ENCODE measurements at places on chromosomes 6 and 20.

- no peak for DNase-seq
Measured at GRCh38 chr20:20520776-20521175, 152.9 kb downstream of the INSM1 start.

GRCh38 chr6:149271348-149272340 lies 45.9 kb upstream of the TAB2 start:
- no peak for DNase-seq

DNA sequence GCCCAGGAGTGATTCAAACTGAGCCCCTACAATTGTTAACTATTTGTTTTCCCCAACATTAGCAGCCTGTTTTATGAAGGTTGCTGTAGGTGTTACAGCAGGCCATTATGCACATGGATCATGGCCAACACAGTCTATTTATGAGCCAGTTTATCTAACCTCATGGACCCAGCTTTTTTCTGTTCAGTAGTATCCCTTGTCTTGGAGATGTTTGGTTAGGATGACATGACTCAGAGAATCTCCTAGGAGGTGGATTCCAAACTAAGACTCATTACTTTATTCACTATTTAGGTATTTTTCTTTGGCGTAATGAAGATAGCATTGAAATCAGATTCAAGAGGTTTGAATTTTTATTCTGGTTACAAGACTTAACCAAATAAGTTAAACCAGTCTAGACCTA lies 62.8 kb upstream of the TFB1M start:
- no peak for DNase-seq

- no peak for DNase-seq
Measured at GRCh38 chr6:100775667-100776066, 105.5 kb downstream of the ASCC3 start.

DNA sequence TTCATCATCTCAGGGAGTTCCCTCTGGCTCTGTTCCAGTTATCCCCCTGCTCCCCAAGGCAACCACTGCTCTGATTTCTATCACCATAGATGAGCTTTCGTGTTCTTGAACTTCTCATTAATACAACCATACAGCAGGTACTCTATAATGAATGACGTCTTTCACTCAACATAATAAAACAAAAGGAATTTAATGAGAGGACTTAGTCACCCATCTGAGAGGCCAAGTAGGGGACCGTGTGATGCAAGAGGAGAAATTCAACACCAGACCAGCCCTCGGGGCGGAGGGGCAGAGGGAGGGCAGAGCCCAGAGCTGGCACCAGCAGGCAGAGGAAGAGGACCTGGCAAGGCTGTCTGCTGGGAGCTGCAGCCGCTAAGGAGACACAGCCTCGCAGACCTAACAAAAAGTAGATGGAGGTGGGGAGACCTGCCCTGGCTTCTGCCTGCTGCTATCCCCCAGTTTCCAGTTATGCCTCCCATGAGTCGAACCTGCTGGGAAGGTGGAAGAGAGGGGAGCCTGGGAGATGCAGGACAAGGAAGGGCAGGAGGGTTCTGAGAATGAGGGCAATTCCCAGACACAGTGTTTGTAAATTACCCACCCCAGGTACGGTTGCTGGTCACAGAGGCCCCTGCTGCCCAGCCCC lies 13.8 kb downstream of the CCN5 start:
- no peak for DNase-seq

DNA sequence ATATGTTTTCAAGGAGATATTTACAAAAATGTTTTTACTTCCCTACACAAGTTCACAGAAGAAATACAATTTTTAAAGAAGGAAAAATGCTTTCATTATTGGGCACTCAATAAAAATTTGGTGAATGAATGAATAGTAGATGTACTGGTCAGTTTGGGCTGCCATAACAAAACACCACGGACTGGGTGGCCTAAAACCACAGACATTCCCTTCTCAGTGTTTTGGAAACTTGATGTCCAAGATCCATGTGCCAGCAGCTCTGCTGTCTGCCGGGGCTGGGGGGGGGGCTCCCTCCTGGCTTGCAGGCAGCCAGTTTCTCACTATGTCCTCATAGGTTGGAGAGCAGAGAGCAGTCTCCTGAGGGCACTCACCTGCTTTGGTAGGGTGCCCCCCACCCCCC lies 62.0 kb downstream of the FAM120B start:
- DNase-seq = no peak

GRCh38 chr6:157139054-157139708 lies 184.1 kb downstream of the TMEM242 start:
- DNase-seq = peak; percentile 55

- DNase-seq = no peak
Measured at GRCh38 chr20:841568-842546, 8.3 kb downstream of the FAM110A start.

DNA sequence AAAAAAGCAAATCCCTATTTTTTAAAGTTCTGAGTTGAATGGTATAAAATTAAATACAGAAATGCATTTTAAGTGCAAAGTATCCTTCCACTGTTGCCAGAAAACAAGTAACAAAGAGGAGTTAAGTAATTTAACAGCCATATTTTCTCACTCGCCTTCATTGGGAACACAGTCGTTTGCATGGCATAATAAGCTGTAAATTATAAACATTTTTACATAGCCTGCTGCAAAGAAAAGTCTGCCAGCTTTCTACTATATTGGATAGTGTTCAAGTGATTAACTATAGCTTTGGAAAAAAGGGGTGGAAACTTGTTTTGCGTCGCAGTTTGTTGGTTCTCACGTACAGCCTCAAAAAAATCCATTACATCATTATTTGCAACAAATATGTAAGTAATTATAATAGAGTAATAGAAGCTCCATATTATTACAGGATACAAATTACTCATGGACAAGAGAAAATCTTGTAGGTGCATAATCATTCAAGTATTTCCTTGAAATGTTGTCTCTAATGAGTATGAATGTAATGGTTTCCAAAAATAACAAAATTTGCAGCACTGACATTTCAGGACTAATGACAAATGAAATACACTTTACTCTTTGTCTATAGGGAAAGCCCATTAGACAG lies 139.3 kb downstream of the PDSS2 start:
- DNase-seq = no peak

DNA sequence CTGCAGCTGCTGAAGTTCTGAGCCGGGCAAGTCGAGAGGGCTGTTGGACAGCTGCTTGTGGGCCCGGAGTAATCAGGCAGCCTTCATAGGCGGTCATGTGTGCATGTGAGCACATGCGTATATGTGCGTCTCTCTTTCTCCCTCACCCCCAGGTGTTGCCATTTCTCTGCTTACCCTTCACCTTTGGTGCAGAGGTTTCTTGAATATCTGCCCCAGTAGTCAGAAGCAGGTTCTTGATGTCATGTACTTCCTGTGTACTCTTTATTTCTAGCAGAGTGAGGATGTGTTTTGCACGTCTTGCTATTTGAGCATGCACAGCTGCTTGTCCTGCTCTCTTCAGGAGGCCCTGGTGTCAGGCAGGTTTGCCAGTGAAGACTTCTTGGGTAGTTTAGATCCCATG lies 21.2 kb upstream of the MAPK13 start:
- peak; percentile 6 for DNase-seq

GRCh38 chr20:48844996-48845395 lies 17.2 kb upstream of the PREX1 start:
- DNase-seq = no peak

GRCh38 chr6:22925304-22925835 lies 356.0 kb downstream of the HDGFL1 start:
- DNase-seq = no peak

DNA sequence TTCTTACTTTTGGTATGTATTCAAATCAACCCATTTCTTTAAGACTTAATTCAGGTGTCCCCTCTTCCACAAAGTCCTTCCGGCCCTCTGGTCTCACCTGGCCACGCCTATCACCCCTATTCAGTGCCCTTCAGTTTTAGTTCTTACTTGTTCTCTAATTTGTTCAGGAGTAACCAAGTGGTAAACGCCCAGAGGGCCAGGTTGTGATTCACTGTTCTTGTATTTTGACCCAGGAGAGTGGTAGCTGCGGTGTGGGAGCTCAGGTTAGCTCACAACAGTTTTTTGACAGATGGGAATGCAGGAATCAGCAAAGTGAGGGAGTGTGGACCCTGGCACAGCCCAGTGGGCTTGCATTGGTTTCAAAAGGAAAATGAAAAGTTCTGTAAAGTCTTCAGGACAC lies 81.7 kb upstream of the RIPOR2 start:
- DNase-seq = no peak

DNA sequence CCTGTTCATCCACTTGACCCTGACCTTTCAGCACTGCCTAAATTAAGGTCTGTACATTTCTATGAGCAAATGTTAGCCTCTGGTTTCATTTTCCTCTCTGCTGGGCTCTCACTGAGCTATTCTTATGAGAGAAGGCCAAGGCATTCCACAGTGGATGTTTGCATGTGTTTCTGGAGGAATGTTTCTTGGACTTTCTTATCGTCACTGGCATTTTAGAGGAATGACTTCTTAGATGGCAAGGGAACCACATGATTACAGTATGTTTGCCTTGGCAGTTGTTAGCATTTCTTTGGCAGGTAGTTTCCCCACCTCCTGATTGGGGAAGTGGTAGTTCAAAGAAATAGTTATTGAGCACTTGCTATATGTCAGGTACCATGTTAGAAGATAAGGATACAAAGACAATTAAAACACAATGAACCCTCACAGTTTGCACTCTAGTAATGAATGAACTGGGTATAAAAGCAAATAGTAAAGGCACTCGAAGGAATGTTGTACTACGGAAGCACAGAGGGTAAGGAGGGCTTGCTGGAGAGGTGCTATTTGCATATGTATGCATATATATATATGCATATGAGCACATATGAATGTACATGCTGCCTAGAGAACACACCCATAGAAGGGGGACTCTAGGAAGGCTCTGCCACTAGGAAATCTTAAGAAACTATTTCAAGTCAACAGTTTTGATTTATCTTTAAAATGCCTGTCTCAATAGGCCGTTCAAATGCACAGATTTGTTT lies 307.4 kb downstream of the EYA4 start:
- DNase-seq = no peak

DNA sequence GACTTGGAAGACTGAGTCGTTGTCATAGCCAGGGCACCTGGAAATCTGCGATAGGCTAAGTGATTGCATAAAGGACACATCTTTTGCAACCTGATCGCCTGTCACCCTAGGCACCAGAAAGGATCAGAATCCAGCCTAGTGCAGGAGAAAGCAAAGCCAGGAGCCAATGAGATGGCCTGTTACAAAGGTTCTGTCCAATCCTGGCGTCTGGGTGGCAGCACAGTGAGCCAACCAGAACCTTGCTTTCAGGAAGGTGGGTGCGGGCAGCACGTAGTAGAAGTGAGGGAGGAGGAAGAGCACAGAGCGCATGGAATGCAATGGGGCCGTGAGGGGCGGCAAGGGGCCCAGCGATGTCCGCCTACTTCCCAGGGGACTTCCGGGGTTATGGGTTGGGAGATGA lies 120.4 kb upstream of the GGTLC1 start:
- DNase-seq = no peak

DNA sequence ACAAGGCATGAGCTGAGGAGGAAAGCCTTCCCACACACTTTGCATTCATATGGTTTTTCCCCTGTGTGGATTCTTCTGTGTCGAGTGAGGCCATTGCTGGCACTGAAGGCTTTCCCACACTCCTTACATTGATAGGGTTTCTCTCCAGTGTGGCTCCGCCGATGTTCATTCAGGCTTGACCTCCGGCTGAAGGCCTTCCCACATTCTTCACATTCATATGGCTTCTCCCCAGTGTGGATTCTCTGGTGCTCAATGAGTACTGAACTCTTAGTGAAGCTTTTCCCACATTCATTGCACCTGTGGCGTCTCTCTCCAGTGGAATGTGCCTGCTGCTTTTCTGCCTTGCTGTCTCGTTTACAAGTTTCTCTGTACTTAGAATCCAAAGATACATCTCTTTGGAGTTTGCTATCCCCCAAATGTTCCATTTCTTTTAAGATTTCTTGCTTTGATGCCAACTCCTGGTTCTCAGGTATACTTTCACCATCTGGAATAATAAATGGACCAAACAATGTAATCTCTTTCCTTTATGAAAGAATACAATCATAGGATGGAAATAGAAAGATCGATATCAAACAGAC lies 9.5 kb downstream of the ZSCAN31 start:
- DNase-seq = no peak

DNA sequence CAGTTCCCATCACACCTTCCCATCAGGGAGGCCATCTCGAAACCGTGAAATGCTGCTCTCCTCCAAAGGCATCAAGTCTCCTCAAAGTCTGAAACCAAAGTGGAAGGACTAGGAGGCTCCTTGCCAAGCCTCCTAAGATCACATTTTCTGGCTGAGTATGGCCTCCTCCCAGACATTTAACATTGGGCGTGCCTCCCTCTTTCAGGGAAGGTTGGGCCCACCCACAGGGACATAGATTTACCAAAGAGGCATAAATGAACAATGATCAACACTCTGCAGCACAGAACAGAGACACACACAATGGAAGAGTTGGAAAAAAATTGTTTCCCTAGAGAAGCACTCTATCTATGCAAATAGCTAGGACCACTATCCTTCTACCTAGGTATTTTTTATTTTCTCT lies 381.8 kb downstream of the MAFB start:
- no peak for DNase-seq

GRCh38 chr6:51396583-51396982 lies 577.9 kb downstream of the TFAP2B start:
- no peak for DNase-seq

- peak; percentile 39 for DNase-seq
Measured at GRCh38 chr6:90859612-90860011, 272.7 kb upstream of the MAP3K7 start.

DNA sequence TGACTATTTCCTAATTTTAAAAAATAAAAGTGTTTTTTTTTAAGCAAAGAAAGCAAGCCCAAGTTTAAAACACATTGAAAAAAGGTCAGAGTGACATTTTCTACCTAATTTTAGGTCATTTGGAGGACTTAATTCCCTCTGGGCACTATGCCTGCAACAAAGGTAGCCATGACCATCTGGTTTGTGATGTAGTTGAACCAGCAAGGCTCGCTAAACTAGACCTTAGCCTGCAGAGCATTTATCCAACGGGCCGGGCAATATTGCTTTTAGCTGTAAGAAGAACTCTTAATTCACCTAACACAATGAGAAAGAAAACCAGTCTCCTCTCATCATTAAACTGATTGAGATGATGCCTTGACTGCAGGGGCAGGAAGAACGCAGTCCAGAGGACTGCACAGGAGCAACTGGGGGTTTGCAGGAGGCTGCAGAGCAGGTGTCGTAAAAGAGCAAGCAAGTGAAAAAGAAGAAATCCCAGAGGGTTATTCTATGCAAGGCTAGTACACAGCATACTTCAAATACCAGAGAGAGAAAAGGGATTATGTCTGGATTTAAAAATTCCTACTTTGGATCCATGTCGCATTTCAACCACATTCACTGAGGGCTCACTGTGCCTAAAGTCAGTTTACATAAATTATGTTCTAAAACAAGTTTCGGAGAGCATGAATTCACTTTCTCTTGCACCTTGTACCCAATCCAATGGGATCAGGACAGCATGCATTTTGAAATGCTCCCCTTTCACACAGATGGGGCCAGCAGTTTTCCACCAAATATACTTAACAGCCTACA lies 12.8 kb downstream of the TRAF3IP2 start:
- no peak for DNase-seq

- no peak for DNase-seq
Measured at GRCh38 chr6:39114388-39114703, 640 bp downstream of the SAYSD1 start.
